ENCODE measurements at places on chromosomes 4 and X. TPM values are rescaled to one million over a fixed set of nuclear protein-coding genes. Genes with fewer than 3 reads are reported as not detected.

The TREX2 gene
- 0.74 TPM for total RNA-seq

The APBB2 gene
- 52.4 TPM for total RNA-seq

The CPLX1 gene
- total RNA-seq = 0.10 TPM

The CRLF2 gene
- total RNA-seq = not detected

The PCSK1N gene
- 0.53 TPM for total RNA-seq

The RNF150 gene
- total RNA-seq = not detected

The ETDB gene
- total RNA-seq = not detected

The METTL14 gene
- total RNA-seq = 27.4 TPM

The CT47A1 gene
- not detected for total RNA-seq

The LDB2 gene
- total RNA-seq = not detected

The PCYT1B gene
- total RNA-seq = 2.2 TPM

The SULT1E1 gene
- 3.7 TPM for total RNA-seq

The PDGFC gene
- 36.6 TPM for total RNA-seq

The PHOX2B gene
- total RNA-seq = not detected

The CDX4 gene
- not detected for total RNA-seq

The OCRL gene
- total RNA-seq = 21.0 TPM

The ETDA gene
- not detected for total RNA-seq

The CCDC149 gene
- total RNA-seq = 3.3 TPM

The MGAT4D gene
- total RNA-seq = not detected

The CLNK gene
- not detected for total RNA-seq

The SPOCK3 gene
- not detected for total RNA-seq

The SFRP2 gene
- not detected for total RNA-seq

The USP17L20 gene
- total RNA-seq = not detected

The CCSER1 gene
- 0.81 TPM for total RNA-seq

The KCTD8 gene
- 0.18 TPM for total RNA-seq

The IL13RA2 gene
- 0.85 TPM for total RNA-seq
